ENCODE measurements at places on chromosomes 4 and X.

DNA sequence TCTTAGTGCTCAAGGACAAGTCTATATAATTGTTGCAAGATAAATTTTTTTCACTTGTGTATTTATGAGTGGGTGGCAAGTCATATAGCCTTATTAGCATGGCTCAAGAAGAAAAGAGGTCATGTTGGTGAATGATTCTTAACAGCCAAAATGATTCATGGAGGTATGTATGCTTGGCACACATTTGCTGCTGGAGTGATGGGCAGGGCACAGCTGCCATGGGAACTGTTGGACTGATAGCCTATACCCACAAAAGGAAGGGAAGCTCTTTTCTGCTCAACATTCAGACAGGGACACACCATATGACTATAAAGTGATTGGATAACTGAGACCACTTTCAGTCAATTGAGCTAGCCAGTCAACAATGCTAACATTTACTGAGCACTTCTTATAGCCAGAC, 46.8 kb upstream of the PITX2 start:
- DNase-seq = peak; percentile 23

GRCh38 chr4:103318327-103318726, 120.2 kb upstream of the CENPE start:
- no peak for DNase-seq

DNA sequence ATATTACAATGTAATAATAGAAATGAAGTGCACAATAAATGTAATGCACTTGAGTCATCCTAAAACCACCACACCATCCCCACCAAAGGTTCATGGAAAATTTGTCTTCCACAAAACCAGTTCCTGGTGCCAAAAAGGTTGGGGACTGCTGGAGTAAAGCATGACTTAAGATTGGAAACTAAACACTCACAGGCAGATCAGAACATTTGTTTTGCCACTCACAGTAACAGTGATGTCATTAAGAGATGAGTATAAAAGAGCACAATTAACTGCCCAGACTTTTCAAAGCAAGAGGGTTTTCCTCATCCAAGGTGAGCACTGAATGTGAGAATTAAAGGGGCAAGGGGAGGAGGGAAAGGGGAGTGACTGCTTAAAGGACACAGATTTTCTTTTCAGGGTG, 35.6 kb downstream of the MAP7D3 start:
- no peak for DNase-seq

DNA sequence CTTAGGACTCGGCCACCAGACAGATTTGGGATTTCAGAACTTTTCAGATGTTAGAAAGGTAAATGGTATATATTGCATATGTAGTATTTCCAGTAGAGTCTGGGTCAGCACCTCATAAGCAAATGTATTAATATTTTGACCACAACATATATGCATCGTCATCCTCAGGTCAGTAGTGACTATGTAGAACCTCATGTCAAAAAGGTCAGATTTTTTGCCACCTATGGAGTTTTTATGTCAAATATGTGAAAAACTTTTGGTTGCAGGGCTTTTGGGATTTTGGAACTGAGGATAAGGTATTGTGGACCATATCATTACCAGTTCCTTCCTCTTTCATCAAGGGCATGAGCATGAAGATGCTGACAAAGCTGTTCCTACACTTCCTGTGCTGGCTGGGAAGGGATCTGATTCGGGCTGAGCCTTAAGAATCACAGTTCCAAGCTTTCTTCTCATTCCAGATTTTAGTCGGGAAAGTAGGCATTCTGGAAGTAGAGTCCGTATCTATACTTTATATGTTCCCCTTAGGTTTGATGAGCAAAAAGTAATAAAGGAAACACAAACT, 183.0 kb upstream of the PGRMC2 start:
- no peak for DNase-seq

GRCh38 chrX:46298821-46299220, 246.4 kb downstream of the ZNF674 start:
- DNase-seq = no peak

- no peak for DNase-seq
Observed at GRCh38 chr4:19945501-19945900, 306.2 kb upstream of the SLIT2 start.

GRCh38 chr4:74632634-74633033, 161.7 kb downstream of the BTC start:
- no peak for DNase-seq

DNA sequence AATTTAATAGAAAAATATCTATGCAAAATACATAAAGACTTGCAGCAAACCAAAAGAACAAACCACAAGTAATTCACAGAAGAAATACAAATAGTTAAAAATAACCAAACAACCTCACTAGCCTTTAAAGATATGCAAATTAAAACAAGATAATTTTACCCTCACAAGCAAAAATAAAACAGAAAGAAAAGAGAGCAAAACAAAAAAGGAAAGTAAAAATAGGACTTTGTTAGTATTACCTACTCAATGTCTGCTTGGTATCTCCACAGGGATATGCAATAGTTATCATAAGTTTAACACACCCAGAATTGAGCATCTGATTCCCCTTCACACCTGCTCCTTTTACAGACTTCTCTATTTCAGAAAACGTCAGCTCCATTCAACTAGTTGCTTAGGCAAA, 737.5 kb upstream of the MAGEB2 start:
- DNase-seq = no peak

DNA sequence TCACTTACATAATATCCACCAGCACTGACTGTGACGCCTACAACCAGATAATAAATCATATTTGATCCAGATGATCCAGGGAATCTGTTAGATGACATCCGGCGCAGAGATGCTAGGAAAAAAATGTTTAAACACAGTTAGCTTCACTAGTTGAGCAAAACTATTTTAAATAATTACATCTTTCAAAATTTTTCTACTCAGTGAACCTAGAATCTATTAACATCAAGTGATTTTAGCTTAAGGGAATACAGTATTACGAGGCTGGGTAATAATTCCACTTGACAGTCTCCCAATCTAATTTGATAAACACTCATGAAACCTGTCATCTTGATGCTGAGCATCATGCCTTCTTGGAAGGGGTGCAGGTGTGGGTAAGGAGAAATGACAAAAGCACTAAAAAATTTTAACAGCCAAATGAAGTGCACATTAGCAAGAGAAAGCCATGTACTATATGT, 4.7 kb downstream of the MGARP start:
- no peak for DNase-seq

DNA sequence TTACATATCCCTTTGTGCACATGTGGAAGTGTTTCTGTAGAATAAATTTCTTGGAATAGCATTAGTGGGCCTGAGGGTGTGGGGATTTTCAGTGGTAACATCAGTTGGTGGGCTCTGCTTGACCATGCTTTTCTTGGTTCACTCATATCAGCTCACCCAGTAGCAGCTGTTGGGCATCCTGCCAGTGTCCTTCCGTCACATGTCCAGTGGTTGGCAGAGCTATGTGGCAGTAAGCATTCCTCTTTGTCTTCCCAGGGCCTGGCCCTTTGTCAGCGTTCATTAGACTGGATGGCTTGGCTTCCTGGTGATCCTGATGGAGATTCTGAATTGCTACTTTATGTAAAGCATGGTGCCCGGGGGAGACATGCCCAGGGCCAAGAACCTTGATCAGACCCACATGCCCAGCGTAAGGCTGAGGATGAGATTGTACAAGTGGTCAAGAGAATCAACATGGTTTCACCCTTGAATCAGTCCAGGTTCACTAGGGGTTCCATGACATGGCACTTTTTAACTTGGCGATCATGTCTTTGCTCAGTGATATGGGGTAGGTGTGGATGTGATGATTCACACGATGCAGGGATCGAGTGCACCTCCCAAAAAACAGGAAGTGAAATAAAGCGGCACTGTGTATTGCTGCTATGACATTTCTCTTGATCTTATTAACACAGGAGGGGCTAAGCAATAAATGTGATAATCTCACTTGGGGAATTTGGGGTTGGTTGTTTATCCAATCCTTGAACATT, 72.1 kb upstream of the IGFBP7 start:
- peak; percentile 76 for DNase-seq

DNA sequence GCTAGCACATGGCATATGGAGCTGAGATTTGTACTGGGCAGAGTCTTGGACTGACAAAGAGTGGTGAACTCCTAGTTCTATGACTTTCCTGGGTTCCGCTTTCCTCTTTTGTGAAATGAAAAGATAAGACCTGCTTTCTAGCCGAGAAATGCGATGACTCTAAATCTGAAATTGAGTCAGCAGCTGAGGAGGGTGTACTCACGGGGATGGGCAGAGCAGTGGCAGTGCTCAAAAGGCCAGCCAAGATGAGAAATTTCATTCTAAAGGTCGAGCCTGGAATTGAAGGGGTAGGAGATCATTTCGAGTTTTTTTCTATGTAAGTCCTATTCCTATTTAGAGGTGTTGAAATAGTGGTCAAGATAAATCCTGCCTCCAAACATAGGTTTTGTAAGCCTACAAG, 47.0 kb downstream of the NUDT9 start:
- DNase-seq = no peak

DNA sequence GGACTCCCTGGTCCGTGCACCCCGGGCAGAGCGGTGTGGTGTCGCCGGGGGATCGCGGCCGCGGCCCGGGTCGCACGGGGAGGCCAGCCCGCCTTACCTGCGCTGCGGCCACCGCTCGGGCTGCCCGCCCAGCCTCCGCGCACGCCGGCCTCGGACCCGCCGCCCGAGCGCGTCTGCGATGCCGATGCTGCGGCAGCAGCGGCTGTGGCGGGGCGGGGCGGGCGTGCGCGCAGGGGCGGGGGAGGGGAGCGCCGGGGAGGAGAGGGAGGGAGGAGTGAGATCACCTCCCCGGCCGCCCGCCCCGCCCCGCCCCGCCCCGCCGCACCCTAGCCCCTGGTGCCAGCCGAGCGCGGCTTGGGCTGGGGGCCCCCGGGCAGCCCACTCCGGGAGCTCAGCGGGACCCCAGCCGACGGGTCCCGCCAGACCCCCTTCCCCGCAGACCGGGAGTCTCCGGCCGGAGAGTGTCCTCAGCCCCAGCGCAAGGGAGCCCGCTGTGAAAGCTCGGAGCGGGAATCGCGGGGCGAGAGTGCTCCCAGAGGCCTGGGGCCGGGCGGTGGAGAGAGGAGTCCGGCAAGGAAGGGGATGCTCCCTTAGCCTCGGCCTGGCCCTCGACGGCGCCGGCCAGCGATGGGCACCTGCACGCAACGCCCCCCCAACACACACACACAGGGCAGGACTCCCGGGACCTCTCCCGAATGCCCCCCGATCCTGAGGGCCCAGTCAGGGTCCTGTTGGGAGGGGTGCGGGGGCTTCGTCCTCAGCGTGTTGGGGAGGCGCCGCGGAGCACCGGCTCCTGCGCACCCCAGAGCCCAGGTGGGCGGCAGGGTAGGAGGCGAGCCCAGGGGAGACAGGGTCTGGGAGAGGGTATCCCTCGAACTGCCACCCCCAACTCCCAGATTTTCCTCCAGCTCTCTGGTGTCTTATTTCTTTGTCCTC, at the start of gene L1CAM:
L1CAM (minus strand) TSS at position 206 of the 936 bp plus-strand sequence. CDS start 10,337 bp downstream, outside the sequence.
- DNase-seq = no peak

DNA sequence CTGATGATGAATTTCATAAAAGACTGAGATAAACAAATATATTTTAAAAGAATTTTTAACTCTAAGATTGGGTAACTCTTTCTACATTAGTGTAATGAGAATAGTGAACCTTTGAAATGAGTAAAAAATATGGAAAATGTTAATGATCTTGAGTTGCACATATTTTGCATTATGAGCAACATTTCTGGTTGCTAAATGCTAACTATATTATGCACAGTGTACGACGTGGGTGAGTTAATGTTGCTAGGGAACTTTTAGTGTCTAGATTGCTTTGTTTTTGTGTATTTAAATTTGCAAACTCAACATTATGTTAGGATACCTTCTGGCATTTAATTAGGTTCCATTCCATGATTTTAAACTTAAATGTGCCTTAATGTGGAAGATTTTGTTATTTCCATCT, 612.9 kb upstream of the GALNT7 start:
- DNase-seq = no peak

GRCh38 chr4:45131020-45131419, 404.7 kb upstream of the GNPDA2 start:
- DNase-seq = no peak

GRCh38 chrX:19595043-19595677, 79.9 kb upstream of the MAP3K15 start:
- peak; percentile 53 for DNase-seq

DNA sequence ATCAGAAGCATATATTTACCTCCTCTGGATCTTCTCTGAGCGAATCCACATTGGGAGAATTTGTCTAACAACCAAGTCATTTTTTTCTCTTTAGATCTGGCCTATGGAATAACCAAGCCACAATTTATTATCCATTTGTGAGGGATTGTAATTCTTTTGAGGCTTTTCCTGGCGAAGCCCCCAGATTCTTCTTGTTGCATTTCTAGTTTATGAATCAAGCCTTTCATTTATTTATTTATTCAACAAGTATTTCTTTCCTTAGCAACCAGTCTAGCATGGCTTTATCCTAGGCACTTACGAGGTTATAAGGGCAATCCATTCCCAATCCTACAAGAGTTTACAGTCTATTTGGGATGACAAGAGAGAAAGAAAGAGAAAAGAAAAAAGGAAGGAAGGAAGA, 18.4 kb upstream of the FNIP2 start:
- no peak for DNase-seq

DNA sequence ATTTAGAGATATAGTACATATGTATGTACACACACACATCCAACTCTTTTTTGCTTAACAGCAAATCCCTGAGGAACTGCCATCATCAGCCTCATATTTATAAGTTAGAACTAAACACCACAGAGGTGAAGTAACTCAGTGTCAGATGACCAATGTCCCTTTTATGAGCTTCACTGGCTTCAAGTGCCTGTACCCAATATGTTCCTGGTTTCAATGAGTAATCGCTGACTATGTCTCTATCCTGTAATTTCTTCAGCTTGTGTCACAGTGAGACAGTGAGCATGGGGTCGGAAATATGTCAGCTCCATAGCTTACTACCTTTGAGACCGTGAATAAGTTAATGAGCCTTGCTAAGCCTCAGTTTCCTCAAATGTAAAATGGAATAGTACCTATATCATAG, 136.2 kb upstream of the RASGEF1B start:
- DNase-seq = no peak

DNA sequence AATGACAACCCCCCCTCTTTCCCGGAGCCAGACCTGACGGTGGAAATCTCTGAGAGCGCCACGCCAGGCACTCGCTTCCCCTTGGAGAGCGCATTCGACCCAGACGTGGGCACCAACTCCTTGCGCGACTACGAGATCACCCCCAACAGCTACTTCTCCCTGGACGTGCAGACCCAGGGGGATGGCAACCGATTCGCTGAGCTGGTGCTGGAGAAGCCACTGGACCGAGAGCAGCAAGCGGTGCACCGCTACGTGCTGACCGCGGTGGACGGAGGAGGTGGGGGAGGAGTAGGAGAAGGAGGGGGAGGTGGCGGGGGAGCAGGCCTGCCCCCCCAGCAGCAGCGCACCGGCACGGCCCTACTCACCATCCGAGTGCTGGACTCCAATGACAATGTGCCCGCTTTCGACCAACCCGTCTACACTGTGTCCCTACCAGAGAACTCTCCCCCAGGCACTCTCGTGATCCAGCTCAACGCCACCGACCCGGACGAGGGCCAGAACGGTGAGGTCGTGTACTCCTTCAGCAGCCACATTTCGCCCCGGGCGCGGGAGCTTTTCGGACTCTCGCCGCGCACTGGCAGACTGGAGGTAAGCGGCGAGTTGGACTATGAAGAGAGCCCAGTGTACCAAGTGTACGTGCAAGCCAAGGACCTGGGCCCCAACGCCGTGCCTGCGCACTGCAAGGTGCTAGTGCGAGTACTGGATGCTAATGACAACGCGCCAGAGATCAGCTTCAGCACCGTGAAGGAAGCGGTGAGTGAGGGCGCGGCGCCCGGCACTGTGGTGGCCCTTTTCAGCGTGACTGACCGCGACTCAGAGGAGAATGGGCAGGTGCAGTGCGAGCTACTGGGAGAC, 1.6 kb downstream of the PCDH10 start:
- DNase-seq = peak; percentile 33
